CD4-positive, alpha-beta T cell treated with Interleukin-6 at 100 ng/mL for 8 hours (primary cell): ENCODE measurements at places on chromosomes 16 and 17.
A peak's percentile ranks its signal among the peaks of the same experiment; 100 is the strongest.

DNA sequence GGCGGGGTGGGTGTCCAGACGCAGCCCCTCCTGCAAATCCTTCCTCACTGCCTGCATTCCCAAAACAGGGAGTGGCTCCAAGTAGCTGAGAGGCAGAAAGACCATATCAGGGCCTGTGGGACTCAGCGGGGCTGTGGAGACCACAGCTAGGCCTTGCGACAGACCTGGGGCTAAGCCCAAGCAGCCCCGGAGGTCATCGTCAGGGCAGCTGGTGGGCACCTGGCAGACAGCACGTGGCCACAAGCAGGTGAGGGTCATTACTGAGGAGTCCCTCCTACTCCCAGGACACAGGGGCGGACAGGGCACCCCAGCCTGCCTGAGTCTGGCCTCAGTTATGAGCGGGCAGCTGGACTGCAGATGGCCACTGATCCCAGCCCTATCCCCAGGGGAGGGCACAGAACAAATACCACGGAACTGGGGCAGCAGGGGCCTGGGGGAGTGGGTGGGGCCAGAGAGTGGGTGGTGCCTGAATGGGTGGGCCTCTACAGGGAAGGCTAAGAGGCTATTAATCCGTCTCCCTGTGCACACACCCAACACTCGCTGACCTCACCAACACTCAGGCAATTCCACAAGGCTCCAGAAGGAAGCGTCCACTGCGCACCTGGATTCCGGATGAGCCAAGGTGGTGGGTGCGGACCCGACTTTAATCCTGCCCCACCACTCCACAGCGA is 8.5 kb downstream of the HS3ST6 start:
- no peak for DNase-seq

GRCh38 chr17:55845385-55845784 is 94.5 kb downstream of the PCTP start:
- DNase-seq, result no peak

DNA sequence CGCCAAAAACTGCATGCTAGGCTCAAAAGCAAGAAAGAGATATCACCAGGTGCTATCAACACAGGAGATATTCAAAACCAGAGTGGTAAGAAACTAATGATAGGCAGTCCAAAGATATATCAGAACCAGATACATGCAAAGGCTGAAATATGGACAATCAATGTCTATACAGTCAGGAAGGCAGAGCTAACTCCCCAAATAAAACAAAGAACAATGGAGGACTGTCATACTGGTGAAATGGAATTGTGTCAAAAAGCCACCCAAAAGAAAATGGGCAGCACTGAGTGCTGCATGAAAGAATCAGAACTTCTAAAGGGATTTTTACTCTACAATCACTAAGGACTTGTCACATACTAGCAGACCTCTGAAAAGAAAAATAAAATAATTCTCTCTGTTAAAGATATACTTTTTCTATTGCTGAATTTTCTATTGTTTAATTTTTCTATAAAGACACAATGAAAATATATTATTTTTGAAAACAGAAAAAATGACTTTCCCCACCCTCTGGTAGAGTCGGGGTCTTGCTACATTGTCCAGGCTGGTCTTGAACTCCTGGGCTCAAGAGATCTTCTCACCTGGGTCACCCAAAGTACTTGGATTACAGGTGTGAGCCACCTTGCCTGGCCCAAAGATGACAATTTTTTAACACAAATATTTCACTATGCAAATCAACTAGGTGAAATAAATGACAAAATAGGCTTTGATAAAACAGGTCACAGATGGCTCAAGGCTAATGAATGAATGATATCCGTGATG is 98.2 kb downstream of the USP32 start:
- DNase-seq, result no peak

DNA sequence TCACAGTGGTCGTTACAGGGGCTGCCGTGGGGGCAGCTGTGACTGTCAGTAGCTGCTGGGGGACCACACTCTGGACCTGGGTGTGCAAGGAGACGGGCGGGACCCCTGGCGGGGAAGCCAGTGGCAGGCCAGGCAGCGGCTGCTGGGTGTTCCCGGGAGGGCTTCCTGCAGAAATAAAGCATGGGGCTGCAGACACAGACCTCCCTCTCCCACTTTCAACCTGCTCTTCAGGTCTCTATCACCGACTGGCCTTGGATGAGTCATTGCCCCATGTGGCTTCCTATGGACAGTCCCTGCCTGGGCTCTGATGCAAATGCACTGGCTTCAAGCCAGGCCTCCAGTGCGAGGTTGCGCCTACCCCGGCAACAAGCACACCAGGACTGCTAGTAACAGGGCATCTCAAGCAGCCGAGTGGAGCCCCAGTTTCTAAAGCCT is 17.2 kb downstream of the SREBF1 start:
- peak; percentile 74 for DNase-seq

- no peak for DNase-seq
Observed at GRCh38 chr16:80142281-80142680, 398.5 kb upstream of the DYNLRB2 start.

DNA sequence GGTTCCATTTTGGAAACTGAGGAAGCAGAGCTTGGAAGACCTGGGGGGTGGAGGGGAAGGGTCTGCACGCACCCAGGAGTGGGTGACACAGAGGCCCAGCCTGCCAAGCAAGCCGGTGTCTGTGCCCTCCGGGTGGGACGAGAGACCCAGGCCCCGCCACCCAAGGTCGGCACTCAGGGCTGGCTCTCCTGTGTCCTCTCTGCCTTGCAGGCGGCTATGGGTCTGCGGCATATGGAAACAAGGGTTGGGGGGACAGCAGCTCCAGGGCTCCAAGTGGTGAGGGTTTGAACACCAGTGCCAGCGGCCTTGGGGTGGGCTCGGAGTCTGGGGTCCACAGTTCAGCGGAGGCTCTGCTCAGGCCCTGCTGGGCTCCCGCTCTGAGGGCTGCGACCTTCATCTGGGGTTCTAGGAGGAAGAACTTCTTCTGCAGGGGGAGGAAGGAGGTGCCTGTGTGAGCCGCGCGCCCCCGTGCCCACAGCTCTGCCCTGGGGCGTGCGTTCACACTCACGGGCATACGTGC is 4.6 kb upstream of the CD7 start:
- DNase-seq, result no peak

DNA sequence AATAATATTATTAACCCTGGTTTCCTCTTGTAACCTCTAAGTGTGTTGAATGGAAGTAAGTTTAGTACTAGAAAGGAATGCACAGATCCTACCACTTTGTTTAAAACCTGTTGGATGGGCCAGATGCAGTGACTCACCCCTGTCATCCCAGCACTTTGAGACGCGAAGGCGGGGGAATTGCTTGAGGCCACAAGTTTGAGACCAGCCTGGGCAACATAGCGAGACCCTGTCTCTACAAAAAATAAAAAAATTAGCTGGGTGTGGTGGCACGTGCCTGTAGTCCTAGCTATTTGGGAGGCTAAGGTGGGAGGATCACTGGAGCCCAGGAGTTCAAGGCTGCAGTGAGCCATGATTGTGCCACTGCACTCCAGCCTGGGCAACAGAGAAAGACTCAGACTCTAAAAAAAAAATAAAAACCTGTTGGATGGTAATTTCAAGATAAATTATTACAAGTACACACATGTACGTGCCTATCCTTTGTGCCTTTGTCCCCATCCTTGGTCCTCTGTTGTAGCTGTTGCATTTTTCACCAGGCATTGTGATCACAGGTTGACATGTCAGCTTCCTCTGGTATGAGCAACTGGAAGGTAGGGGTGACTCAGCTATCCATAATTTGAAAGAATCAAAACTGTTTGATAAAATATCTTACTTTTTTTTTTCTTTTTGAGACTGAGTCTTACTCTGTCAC is 30.7 kb upstream of the METTL9 start:
- DNase-seq, result no peak

- DNase-seq, result no peak
Observed at GRCh38 chr17:79410681-79411080, 200.2 kb downstream of the RBFOX3 start.

- DNase-seq, result no peak
Observed at GRCh38 chr16:84281074-84281473, 13.6 kb upstream of the WFDC1 start.

DNA sequence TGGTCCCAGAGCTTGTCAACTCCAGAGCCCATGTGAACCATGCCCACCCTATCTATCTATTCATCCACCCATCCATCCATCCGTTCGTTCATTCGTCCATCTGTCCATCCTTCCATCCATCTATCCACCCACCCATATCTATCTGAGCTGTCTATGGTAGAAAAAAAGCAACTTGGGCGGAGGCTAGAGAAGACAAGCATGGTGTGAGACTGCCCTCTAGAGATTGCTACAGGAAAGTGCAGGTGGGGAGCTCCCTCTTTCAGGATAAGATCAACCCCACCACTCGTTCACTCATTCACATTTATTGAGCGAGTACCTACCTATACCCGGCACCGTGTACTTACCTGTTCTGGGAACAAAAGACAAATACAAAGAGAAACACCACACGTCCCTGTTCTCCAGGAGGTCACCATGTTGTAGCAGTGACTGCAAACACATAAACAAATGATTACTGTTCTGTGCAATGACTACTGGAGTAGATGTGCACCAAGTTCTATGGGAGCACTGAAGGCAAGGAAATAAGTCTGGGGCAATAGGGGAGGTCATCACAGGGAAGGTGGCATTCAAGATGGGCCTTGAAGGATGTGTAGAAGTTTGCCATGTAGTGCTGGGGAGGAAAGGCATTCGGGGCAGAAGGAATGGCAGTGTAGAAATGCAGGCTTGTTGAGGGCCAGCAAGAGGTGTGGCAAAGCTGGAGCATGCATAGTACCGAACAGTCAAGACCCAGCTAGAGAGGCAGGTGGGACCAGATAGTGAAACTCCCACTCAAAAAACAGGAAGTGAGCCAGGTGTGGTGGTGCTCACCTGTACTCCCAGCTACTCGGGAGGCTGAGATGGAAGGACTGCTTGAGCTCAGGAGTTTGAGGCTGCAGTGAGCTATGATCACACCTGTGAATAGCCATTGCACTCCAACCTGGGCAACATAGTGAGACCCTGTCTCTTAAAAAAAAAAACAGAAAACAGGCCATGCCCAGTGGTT is 13.4 kb upstream of the ATP5MC1 start:
- DNase-seq, result peak; percentile 69

- DNase-seq, result no peak
Observed at GRCh38 chr16:19700319-19700781, 17.7 kb downstream of the KNOP1 start.

DNA sequence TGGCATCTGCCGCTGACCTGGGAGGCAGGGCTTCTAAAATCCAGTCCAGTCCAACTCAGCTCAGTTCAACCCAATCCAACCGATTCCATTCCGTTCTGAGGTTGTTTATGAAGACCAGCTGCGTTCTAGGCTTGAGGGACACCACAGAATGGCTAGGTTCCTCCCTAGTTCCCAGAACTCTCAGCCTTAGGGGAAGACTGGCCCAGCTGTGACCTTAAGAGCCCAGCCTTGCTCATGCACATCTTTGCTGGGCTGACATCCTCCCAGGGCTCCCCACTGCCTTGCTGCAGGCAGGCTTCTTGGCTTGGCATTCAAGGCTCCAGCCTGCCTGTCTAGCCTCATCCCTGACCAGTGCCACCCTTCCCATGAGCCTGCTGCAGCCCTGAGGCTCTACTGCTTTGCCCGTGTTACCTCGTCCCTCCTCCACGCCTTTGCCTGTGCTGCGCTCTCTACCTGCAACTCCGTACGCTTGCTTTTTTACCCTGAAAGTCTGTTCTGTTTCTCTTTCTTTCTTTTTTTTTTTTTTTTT is 7.9 kb downstream of the SLC12A3 start:
- DNase-seq, result no peak

- no peak for DNase-seq
Observed at GRCh38 chr16:57513371-57514102, 22.8 kb downstream of the CCDC102A start.

DNA sequence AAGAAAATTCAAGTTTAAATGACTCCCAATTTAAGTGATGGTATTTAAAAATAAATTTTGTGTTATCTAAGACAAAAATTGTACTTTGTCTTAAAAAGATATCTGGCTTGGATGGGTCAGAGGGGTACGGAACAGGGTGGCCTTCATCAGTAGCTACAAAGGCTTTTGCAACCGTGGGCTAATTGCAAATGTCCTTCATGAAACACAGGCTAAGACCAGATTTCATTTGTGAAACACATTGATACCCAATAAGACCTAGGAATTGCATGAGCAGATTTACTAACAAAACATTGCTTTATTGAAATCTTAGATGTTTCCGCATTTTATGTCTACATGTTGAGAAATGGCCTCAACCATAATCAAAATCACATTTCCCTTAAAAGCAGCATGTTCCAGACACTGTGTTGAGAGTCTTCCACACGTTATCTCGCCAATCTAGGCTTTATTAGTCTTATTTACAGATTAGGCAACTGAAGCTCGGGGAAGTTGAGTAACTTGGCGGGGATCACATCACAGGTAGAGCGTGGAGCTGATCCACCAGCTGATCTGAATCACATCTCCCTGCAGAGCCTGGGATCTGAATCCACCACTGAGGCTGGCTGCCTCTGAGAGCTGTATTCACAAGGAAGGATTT is 21.8 kb downstream of the FBXO39 start:
- DNase-seq, result no peak

GRCh38 chr17:14514973-14515372 is 214.1 kb downstream of the HS3ST3B1 start:
- no peak for DNase-seq

DNA sequence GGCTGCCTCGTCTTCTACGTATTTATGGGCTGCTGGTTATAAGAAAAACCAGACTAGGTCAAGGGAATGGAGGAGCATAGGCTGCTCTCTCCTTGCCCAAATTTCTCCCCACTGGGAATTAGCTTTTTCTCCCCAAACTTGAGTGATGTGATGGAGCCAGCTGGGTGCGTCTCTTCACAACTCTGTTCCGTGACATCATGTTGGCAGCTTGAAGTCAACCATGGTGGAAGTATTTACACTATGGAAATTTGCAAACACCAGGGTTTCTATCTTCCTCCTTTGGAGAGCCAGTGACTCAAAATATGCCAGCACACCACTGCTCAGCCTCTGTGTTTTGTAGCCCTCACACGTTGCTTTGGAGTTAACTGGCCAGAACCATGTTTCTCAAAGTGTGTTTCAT is 78.1 kb downstream of the OR1D5 start:
- DNase-seq, result no peak
